DMS79 (cell line): ENCODE measurements at places on chromosomes 11 and 22.

DNA sequence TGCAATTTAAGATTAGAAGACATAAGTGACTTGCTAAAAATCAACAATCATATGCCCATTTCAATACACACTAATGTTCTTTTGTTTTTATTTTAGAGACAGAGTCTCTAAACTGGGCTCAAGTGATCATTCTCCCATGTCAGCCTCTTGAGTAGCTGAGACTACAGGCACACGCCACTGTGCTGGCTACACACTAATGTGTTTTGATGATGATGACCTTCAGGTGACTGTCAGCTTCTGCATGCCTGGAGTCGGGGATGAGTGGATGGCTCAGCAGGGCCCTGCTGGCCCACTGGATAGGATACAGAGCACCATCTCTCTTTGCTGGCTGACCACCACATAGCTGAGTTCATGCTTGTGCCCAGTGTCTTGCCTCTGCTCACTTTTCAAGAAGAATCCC is 27.0 kb upstream of the POU2AF1 start:
- DNase-seq = no peak

DNA sequence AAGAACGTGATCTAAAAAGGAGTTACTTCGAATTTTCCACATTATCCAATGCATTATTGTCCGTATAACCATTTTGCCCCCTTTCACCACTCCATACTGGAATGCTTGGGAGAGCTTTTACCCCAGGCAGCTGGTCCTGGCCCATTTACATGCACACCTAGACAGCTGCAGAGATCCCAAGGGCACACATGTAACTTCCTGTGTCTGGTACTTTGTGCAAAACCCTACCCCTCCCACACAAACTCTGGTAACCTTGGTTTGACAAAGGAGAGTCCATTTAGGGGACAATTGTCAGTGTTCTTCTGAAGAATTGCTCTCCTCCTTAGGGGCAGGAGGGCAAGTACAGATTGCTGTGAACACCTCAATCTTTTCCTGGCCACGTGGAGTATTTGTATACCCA is 57.3 kb upstream of the SORL1 start:
- DNase-seq = no peak

- no peak for DNase-seq
Measured at GRCh38 chr22:27573280-27574001, 228.1 kb downstream of the MN1 start.

GRCh38 chr22:37185646-37186227 is 2.3 kb downstream of the C1QTNF6 start:
- DNase-seq = no peak

DNA sequence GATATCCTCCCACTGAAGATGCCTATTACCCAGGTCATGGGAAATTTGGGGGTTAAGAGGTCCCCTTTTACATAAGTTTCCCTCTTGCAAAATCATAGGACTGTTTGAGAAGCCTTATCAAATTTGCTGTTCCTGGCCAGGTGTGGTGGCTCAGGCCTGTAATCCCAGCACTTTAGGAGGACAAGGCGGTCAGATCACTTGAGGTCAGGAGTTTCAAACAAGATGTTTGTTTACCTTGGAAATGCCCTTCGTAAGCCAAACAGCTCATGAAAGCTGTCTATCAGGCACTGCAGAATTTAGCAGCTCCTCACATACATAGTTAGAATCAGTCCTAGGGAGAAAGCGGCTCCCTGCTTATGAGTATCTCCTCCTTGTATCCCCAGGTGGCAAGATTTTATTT is 4.9 kb upstream of the EI24 start:
- no peak for DNase-seq

DNA sequence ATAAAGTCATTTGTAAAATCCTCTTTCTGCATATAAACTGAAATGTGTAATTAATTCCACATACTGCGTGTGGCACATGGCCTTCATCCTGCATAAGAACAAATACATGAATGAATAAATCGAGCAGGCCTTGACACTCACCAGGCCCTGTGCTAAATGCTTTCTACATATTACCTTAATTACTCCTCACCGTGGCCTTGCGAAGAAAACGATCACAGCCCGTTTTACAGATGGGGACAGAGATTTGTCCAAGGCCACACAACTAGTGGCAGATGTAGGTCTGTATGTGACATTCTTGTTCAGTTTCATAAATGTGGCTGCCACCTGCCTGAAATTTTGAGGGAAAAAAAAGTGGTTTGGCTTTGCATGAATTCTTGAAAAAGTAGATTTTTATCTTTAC is 5.8 kb upstream of the CCND1 start:
- no peak for DNase-seq

GRCh38 chr22:19704355-19705015 is 9.8 kb upstream of the SEPTIN5 start:
- no peak for DNase-seq

- peak; percentile 86 for DNase-seq
Measured at GRCh38 chr11:17208257-17208999, 642 bp upstream of the PIK3C2A start.

GRCh38 chr11:7677796-7678201 is 4.5 kb upstream of the CYB5R2 start:
- DNase-seq = no peak

DNA sequence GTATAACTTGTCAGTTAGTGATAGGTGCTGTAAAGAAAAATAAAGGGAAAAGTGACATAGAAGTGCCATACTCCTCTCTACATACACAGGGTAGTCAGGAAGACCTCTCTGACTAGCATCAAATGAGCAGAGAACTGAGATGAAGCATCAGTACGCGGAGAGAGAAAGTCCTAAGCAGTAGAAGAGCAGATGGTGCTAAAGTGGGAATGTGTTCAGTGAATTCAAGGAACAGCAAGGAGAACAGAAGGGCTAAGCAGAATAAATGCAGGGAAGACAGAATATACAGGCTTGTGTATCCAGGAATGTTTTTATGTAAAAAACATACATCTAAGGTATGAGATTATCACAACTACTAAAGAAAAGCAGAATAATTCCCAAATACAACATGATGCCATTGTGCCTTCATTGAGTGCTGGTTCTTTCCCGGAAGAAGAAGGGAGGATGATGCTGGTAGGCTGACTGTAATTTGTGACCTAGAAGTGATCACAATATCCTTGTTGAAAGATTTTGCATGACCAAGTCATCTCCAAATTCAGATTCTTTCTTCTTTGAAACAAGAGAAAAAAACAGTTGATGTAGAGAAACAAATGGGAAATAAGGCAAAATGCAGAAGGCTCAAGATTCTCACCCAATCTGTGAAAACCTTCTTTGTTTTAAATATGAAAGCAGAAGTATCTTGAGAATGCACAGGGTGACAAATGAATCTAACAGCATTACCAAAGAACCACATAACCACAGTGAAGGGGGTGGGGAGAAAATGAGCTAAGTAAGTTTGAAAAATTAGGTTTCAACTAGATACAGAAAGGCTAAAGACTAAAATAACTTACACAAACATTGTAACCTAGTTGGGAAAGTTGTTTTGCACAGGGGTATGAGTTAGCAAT is 20.5 kb downstream of the MRE11 start:
- no peak for DNase-seq

DNA sequence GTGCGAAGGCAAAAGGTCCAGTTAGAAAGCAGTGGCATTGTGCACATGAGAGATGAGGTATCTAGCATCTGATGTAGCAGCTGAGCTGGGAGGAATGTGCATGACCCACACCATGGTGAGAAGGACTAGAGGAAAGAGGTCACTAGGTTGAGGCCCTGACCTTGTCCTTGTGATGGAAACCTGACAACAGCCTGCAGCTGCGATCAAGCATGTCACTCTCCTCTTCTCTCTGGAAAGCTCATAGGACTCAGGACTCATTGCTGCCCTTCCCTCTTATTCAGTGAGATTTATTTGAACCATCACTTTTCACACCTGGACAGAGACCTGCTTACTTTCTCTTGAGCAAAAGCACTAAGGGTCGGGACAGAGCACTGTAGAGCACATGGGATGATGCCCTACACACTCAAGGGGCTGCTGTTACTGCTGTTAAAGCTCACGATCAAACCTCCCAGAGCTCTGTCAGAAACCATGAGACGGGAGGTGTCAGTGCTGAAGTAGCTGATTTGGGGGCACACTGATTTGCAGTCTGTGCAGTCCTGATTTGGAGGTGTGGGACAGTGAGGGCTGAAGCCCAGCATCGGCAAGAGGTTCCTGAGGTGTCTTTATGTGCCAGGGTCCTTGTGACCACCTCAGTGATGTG is 104.3 kb downstream of the VPREB1 start:
- DNase-seq = no peak

GRCh38 chr11:122664188-122664587 is 8.7 kb downstream of the UBASH3B start:
- DNase-seq = no peak

GRCh38 chr11:130631119-130631518 is 182.7 kb downstream of the ADAMTS15 start:
- no peak for DNase-seq
